H1 (cell line): ENCODE measurements at places on chromosomes 2 and 18. TPM values are rescaled to one million over a fixed set of nuclear protein-coding genes. Genes with fewer than 3 reads are reported as not detected.

The HOXD8 gene
- not detected in 2 replicates for total RNA-seq

The CELF4 gene
- total RNA-seq: 3.3 and 3.4 TPM in 2 replicates

The EVA1A gene
- total RNA-seq: 1.2 and 4.3 TPM in 2 replicates

The TSPYL6 gene
- not detected in 2 replicates for total RNA-seq

The AQP12A gene
- total RNA-seq: not detected in 2 replicates

The GPR17 gene
- total RNA-seq: not detected in 2 replicates

The RFTN2 gene
- 1.2 and 2.4 TPM in 2 replicates for total RNA-seq

The CCBE1 gene
- 2.6 and 4.4 TPM in 2 replicates for total RNA-seq

The GNLY gene
- total RNA-seq: not detected in 2 replicates

The NOSTRIN gene
- total RNA-seq: not detected in 2 replicates

The CTDP1 gene
- total RNA-seq: 35.3 and 37.0 TPM in 2 replicates

The TCF7L1 gene
- total RNA-seq: 108 and 110 TPM in 2 replicates

The RASGRP3 gene
- total RNA-seq: not detected in 2 replicates

The ERFE gene
- total RNA-seq: 1.8 and 2.5 TPM in 2 replicates

The CAPN14 gene
- 0.07 and 0.08 TPM in 2 replicates for total RNA-seq

The TDRD15 gene
- total RNA-seq: not detected in 2 replicates

The IL37 gene
- total RNA-seq: not detected in 2 replicates

The SDC1 gene
- 45.3 and 46.3 TPM in 2 replicates for total RNA-seq

The HOXD12 gene
- total RNA-seq: not detected in 2 replicates

The ANO7 gene
- 6.5 and 6.9 TPM in 2 replicates for total RNA-seq

The GAREM1 gene
- 9.2 and 9.6 TPM in 2 replicates for total RNA-seq

The ATP8B1 gene
- total RNA-seq: 3.1 and 4.6 TPM in 2 replicates

The ACADL gene
- 0.34 and 0.40 TPM in 2 replicates for total RNA-seq

The KCNG2 gene
- total RNA-seq: 0.19 TPM in 1 of 2 replicates, not detected in the other

The FOXI3 gene
- 15.9 and 17.1 TPM in 2 replicates for total RNA-seq
